ENCODE measurements at places on chromosomes 1 and 21.
A peak's percentile ranks its signal among the peaks of the same experiment; 100 is the strongest.

- DNase-seq: no peak
- no peaks in the 10 kb centered on the region for H3K4me1 ChIP-seq
- no peak overlapping the region for H3K27ac ChIP-seq
- no peaks in the 10 kb centered on the region for H3K36me3 ChIP-seq
These were observed 19.0 kb upstream of the RBM15 start for GRCh38 chr1:110320168-110320518.

GRCh38 chr1:203199002-203199401, 12.5 kb upstream of the CHI3L1 start:
- no peaks in the 10 kb centered on the region for H3K36me3 ChIP-seq
- no peak overlapping the region for H3K27ac ChIP-seq
- H3K4me3 ChIP-seq: no peak overlapping the region
- no peaks in the 10 kb centered on the region for H3K4me1 ChIP-seq
- H3K27me3 ChIP-seq: peaks cover 73% of the 10 kb centered on the region
- no peak for DNase-seq

GRCh38 chr21:42254651-42255601, 36.0 kb downstream of the ABCG1 start:
- H3K4me1 ChIP-seq: peaks cover 32% of the 10 kb centered on the region
- H3K4me3 ChIP-seq: no peak overlapping the region
- H3K27me3 ChIP-seq: no peaks in the 10 kb centered on the region
- H3K27ac ChIP-seq: no peak overlapping the region

GRCh38 chr1:177793900-177794299, 176.0 kb downstream of the SEC16B start:
- H3K27ac ChIP-seq: no peak overlapping the region

DNA sequence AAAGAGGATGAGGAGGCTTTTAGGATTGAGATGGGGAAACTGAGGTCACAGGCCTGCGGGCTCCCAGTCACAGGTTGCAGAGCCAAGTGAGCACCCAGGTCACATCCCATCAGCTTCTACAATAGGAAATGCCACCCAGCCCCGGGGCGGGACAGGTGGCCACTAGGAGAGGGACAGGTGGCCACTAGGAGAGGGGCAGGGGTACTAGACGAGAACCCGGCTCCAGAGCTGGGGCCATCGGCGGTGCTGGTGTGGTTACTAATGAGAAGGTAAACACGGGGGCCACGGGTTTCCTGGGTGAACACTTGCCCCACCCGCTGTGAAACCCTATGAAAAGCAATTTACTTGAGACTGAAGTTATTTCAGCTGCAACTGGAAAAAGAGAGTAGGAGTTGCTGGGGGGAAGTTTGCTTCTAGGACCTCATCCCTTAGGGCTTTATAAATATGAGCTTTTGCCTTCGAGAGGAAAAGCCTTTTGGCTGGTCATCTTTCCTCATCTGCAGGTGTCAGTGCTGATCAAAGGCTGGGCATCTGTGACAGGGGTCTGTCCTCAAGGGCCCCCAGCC, 52.5 kb downstream of the MRPL37 start:
- H3K4me1 ChIP-seq: peaks cover 10% of the 10 kb centered on the region
- no peak for DNase-seq
- H3K4me3 ChIP-seq: no peak overlapping the region
- no peaks in the 10 kb centered on the region for H3K27me3 ChIP-seq
- H3K27ac ChIP-seq: peak overlapping the region; percentile 91

DNA sequence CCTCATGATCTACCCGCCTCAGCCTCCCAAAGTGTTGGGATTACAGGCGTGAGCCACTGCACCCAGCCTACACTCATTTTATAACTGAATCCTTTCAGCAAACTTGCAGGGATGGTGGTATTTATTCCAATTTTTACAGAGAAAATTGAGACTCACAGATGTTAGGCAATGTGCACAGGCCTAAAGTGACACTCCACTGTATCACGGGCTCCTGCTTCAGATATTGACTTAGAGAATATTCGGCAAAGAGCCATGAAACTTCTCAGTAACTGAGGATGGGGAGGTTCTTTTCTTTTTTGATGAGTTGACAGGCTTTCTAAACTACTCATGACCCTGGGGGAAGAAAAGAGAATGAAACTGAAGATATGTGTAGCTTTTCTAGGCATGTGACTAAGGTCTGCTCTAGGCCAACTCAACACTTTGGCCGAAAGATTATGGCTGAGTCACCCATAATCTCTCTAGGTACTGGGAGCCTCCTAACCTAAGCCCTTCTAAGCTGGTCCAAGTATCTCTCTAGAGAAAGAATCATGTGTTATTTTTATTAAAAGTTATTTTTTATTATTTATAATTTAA, 19.9 kb upstream of the PTCH2 start:
- DNase-seq: no peak
- peaks cover 6% of the 10 kb centered on the region for H3K36me3 ChIP-seq
- no peak overlapping the region for H3K27ac ChIP-seq
- no peaks in the 10 kb centered on the region for H3K27me3 ChIP-seq
- no peak overlapping the region for H3K4me3 ChIP-seq
- no peaks in the 10 kb centered on the region for H3K4me1 ChIP-seq

GRCh38 chr1:19032413-19032695, 75.9 kb upstream of the IFFO2 start:
- H3K27ac ChIP-seq: peak overlapping the region; percentile 90
- H3K36me3 ChIP-seq: no peaks in the 10 kb centered on the region
- H3K4me1 ChIP-seq: peaks cover 3% of the 10 kb centered on the region
- no peak overlapping the region for H3K4me3 ChIP-seq

DNA sequence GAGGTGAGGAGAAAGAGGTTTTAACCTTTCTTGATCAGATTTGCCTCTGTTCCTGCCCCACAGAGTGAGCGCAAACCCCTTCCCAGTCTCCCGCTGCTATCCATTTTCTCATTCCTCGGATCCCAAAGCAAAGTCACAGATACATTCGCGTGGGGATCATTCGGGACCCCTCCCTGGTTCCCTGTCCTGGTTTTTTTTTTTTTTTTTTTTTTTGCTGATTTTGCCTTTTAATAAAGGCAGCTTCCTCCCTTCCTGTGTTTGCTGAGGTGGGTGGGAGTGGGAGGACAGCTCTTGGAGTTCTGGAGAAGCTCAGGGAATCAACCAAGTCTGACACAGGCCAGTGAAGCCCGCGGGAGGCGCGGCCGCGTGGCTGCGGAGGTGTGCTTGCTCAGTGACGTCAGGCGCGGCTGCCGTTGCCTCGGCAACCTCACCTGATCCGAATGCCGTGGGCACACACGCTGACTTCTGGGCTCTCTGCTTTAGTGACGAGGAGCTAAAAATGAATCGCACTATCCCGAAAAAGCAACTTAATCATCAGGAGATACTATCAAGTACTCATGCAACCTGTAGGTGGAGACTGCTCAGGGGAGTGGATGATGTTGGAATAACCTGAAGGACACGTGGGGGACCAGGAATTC, 106.4 kb downstream of the TBX19 start:
- H3K36me3 ChIP-seq: peaks cover 5% of the 10 kb centered on the region
- peak overlapping the region; percentile 74 for H3K4me3 ChIP-seq
- peak overlapping the region; percentile 96 for H3K27ac ChIP-seq
- peak; percentile 71 for DNase-seq

GRCh38 chr1:222618880-222619596, 1.1 kb downstream of the MIA3 start:
- peaks cover 19% of the 10 kb centered on the region for H3K27me3 ChIP-seq
- H3K27ac ChIP-seq: peak overlapping the region; percentile 98
- H3K36me3 ChIP-seq: peaks cover 37% of the 10 kb centered on the region
- H3K4me3 ChIP-seq: peak overlapping the region; percentile 90
- DNase-seq: no peak

Data from effector memory CD8-positive, alpha-beta T cell (primary cell).